ENCODE measurements at places on chromosomes 7 and 10. TPM values are rescaled to one million over a fixed set of nuclear protein-coding genes. Genes with fewer than 3 reads are reported as not detected.

The ZPBP gene
- 0.23 TPM for total RNA-seq

The SNX10 gene
- 36.8 TPM for total RNA-seq

- no peak overlapping the region for H3K27ac ChIP-seq
- no peak overlapping the region for H3K4me3 ChIP-seq
- H3K36me3 ChIP-seq, result no peaks in the 10 kb centered on the region
- no peaks in the 10 kb centered on the region for H3K4me1 ChIP-seq
- H3K27me3 ChIP-seq, result no peaks in the 10 kb centered on the region
Measured at GRCh38 chr7:84970670-84971069, 216.2 kb downstream of the SEMA3D start.

DNA sequence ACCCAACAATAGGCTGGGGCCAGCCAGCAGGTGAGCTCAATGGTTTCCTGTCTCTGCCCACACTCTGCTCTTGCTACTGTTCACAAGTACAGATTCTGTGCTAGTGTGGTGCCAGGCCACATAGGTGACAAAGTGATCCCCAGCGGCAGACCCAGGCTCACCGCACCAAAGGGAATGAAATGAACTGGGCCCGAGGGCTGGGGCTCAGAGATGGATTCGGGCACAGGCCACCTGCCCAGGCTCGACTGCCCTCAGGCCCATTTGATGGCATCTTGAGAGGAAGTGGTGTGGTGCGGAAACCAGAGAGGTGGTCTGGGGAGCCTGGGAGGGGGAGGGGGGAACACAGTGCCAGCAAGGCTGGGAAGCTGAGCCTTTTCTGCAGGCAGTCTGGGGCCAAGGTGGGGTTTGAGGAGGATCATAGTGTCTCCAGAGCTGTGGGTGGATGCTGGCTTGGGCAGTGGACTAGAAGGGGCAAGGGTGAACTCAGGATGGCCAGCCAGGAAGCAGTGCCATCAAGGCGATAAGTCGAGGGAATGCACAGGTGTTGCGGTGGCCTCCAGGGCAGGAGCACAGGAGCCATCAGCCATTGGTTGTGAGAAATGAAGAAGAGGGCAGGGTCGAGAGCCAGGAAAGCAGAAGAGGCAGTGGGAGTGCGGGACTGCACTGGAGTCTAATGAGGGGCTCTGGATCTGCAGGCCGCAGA is 85.2 kb downstream of the ARHGAP22 start:
- H3K4me3 ChIP-seq, result no peak overlapping the region
- no peaks in the 10 kb centered on the region for H3K36me3 ChIP-seq
- no peak overlapping the region for H3K27ac ChIP-seq

The CABCOCO1 gene
- total RNA-seq, result 12.2 TPM

GRCh38 chr10:100265821-100266485 is 1.5 kb downstream of the CWF19L1 start:
- H3K27ac ChIP-seq, result no peak overlapping the region
- H3K27me3 ChIP-seq, result no peaks in the 10 kb centered on the region
- peaks cover 19% of the 10 kb centered on the region for H3K4me1 ChIP-seq
- H3K4me3 ChIP-seq, result peak overlapping the region; percentile 99
- H3K36me3 ChIP-seq, result no peaks in the 10 kb centered on the region

- H3K27me3 ChIP-seq, result no peaks in the 10 kb centered on the region
- no peak for DNase-seq
- no peak overlapping the region for H3K4me3 ChIP-seq
- H3K27ac ChIP-seq, result no peak overlapping the region
Measured at GRCh38 chr7:113774182-113774807, 144.5 kb downstream of the PPP1R3A start.
